Stimulated activated CD8-positive, alpha-beta memory T cell treated with anti-CD3 and anti-CD28 coated beads, Interleukin-2, amount 100 ng/mL, for 48 hours (primary cell): ENCODE measurements at places on chromosomes 16 and 17.

DNA sequence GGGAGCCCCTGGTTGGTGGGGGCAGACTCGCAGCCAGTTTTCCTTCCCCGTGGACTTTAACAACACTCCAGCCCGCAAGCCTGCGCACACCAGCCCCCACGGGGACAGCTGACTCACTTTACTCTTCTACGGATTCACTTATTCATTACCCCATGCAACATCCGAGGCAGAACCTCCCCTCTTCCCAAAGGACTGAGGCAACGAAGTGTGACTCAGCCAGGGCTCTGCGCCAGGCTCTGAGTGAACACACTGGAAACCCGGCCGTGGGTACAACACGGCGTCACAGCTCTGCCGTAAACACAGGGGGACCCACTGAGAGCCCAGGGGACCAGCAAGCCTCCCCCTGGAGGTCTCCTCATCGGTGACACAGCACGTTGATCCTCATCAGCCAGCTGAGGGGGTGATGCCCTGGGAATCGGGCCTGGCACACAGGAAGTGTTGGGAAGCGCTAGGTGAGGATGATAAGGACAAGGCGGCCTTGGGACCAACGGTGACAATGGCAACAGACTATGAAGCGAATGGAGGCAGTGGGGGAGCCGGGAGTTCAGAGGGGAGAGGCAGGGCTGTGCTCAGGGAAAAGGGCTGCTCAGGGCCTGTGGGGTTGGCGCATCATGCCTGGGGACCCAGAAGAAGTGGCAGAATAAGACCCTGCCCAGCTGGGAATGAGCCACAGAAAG lies 14.6 kb downstream of the COTL1 start:
- peak; percentile 61 for DNase-seq

- no peak for DNase-seq
These were observed 38.7 kb upstream of the NFAT5 start for GRCh38 chr16:69526831-69527655.

GRCh38 chr16:50717091-50717490 lies 23.7 kb downstream of the NOD2 start:
- no peak for DNase-seq

GRCh38 chr16:22217890-22218730 lies 12.0 kb downstream of the EEF2K start:
- no peak for DNase-seq

DNA sequence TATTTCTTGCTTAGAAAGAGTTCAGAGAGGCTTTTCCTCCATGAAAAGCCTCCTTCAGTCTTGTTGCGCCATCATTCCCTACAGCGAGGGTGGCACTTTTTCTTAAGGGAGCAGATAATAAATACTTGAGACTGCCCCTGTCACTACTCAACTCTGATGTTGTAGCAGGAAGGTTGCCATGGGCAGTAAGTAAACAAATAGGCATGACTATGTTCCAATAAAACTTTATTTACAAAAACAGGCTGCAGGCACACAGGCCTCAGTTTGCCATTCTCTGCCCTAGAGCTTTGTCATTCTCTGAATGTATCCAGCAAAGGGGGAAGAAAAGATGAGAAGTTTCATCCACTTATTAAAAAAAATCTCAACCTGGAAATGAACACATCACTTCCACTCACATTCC lies 60.4 kb downstream of the MYOCD start:
- no peak for DNase-seq

DNA sequence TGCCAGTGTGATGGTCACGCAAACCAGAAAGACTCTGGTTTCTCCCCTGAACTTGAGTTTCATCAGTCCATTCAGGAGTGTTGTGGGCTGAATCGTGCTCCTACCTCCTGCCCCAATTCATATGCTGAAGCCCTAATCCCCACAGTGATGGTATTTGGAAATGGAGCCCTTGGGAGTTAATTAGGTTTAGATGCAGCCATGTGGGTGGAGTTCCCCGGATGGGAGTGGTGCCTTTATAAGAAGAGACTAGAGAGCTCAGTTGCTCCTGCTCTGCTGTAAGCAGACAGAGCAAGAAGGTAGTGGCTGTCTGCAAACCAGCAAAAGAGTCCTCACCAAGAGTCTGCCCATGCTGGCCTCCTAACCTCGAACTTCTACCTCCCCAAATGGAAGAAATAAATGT lies 160.3 kb upstream of the DYNLRB2 start:
- no peak for DNase-seq

DNA sequence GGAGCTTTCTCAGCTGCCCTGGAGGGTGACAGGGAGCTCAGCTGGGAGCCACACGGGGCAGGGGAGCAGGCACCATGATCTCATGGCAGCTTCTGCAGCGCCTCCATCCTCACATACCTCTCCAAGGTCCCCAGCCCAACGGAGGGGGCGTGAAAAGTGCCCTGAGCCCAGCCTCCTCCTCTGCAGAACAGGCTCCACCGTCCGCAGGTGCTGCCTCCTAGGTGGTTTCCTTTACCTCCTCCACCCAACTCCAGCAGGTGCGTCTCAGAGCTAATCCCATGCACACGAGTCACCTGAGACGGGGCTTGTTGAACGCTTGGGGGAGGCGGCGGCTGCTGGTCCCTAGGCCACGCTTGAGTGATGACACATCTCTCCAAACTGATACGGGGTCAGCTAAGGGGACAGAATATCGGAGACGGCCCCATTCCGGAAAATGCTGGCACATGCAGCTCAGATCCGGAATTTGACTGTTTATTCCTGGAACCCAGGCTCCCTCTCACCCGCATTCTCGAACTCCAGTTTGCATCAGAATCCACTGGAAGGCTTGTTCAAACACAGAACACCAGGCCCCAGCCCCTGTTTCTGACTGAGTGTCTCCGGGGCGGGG lies 387 bp upstream of the SLC38A8 start:
- DNase-seq: no peak

GRCh38 chr16:85958731-85959130 lies 59.8 kb downstream of the IRF8 start:
- no peak for DNase-seq

- DNase-seq: no peak
These were observed 7.7 kb downstream of the HS3ST3B1 start for GRCh38 chr17:14308636-14308964.

- DNase-seq: no peak
These were observed 71.6 kb upstream of the SMIM36 start for GRCh38 chr17:55582897-55583296.

DNA sequence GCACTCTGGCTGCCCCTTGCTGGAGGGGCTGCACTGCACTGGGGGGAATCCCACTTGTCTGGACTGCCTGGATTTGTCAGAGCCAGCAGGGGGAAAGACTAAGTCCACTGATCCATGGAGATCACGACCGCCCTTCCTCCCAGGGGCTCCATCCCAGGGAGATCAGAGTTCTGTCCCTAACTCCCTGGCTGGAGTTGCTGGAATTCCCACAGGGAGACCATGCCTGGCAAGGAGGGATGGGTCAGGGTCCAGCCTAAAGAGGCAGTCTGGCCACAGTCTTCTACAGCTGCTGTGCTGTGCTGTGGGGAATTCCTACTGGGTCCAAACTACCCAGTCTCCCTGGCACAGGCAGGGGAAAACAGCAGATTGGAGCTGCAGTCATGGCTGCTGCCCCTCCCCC lies 311.9 kb downstream of the ZFHX3 start:
- DNase-seq: no peak
